ENCODE measurements at places on chromosomes 7 and 10. TPM values are rescaled to one million over a fixed set of nuclear protein-coding genes. Genes with fewer than 3 reads are reported as not detected.
A peak's percentile ranks its signal among the peaks of the same experiment; 100 is the strongest.

DNA sequence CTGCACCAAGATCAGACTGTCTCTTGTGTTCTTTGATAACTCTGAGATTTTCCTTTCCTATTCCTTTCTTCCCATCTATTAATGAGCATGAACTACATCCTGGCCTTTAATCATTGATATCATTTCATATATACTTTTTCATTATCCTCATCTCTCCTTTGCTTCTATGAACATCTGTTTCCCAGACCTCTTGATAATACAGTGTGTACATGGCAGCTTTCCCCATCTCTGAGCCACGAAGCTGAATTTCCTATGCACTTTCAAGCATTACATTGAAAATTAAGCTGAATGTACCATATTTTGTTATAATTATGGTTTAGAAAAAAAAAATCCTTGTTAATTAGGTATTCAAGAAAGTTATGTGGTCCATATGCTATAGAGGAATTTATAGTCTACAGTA, 60.9 kb upstream of the CREB5 start:
- DNase-seq: no peak

DNA sequence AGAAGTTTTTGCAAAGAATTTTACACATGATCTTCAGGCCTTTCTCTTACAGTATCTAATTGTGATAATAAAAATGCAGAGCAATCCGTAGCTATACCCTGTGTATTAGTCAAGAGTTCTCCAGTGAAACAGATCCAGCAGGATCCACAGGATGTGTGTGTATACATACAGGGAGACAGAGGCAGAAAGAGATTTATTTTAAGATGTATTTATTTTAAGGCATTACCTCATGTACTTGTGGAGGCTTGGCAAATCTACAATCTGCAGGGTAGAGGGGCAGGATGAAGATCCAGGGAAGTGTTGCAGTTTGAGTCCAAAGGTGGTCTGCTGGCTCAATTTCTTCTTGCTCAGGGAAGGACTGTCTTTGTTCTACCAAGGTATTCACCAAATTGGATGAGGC, 41.7 kb downstream of the ARHGAP12 start:
- no peak for DNase-seq

- no peak for DNase-seq
Observed at GRCh38 chr10:49176310-49177268, 11.6 kb downstream of the TMEM273 start.

DNA sequence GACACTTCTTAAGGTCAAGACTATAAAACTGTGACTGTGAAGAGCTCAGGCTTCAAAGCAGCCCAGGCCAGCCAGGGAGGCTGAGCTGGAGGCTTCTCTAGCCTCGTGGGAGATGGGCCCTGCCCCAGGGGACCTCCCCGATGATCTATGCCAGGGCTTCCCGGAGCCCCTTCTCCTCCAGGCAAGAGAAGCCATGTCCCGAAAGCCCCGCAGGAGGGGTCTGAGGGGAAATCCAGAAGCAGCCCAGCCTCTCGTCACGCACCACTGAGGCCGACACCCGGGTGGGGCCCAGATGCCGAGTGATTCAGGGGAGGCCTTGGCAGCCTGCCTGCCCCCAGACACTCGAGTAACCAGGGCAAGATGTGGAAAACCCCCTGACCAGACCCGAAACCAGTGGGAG, 63.7 kb downstream of the PROSER2 start:
- DNase-seq: peak; percentile 43

- peak; percentile 34 for DNase-seq
Observed at GRCh38 chr10:72175149-72175548, 40.7 kb upstream of the ANAPC16 start.

GRCh38 chr10:5292196-5292735, 72.5 kb upstream of the UCN3 start:
- no peak for DNase-seq

The HMX2 gene
- 19.8 TPM for total RNA-seq

GRCh38 chr10:102347236-102347828, 48.2 kb upstream of the NFKB2 start:
- DNase-seq: no peak

The VAX1 gene
- not detected for total RNA-seq

DNA sequence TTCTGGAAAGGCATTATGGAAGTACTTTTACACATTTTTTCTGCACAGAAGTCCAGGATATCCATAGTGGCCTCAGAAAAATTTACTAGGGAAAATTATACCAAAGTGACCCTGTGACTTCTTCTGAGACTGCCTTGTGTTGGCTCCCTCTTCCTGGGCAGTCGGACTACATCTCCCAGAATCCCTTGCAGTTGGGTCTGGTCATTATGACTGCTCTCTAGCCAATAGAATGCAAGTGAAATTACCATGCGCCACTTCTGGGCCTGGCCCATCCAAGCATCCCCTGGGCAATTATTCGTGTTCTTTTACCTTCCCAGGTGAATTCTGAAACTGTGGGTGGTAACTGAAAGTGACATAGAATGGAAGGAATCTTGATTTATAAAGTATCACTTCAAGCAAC, 430.9 kb downstream of the ACTR3B start:
- no peak for DNase-seq

The PTPN20 gene
- 0.26 TPM for total RNA-seq

DNA sequence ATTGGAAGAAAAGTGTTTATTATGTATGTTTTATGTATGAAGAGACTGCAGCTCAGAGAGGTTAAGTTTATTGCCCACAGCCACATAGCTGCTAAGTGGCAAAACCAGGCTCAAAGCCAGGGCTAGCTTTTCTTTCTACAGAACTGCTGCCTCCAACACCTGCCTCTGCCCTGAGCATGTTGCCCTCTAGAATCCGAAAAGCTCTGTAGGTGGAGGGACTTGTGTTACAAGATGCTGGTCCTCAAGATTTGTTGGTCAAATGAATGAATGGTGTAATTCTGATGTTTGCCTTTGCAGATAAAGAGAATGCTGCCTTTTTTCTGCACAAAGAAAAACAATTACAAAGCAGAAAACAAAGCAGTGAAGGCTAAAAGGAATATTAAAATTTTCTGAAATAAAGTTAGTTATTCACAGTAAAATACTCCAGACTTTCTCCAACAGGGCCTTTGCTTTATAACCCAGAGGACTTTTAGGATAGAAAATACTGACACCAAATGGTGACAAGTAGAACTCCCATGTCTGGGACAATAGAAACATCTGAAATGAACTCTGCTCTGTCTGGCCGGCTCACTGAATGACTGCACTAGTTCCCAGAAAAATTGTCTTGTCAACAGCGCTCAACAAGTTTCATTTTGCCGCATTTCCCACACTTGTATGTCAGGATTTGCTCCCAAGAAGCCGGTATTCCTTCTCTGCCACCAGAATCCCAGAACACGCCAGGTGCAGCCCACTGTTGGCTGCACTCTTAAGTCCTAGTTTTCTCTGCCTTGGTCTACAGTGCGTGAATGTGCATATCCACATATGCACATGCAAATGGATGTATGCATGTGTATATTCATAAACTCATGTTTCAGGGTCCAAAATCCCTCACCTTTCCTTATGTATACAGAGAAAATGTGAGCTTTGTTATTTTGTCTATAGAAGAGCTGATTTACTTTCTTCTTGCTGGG, 11.0 kb upstream of the DNTT start:
- no peak for DNase-seq

GRCh38 chr7:80722616-80723195, 84.3 kb downstream of the CD36 start:
- DNase-seq: no peak

The CFAP43 gene
- total RNA-seq: not detected

DNA sequence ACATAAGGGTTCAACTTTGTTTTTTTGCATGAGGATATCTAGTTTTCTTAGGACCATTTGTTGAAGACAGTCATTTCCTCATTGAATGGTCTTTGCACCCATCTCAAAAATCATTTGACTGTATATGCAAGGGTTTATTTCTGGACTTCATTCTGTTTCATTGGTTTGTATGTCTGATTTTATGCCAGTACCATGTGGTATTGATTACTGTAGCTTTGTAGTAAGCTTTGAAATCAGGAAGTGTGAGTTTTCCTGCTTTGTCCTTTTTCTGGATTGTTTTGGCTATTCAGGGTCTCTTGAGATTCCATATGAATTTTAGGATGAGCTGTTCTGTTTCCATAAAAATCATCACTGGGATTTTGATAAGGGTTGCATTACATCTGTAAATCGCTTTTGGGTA, 63.9 kb downstream of the SND1 start:
- DNase-seq: no peak

The CYP2C19 gene
- not detected for total RNA-seq
